ENCODE measurements at places on chromosomes 1 and 21.

DNA sequence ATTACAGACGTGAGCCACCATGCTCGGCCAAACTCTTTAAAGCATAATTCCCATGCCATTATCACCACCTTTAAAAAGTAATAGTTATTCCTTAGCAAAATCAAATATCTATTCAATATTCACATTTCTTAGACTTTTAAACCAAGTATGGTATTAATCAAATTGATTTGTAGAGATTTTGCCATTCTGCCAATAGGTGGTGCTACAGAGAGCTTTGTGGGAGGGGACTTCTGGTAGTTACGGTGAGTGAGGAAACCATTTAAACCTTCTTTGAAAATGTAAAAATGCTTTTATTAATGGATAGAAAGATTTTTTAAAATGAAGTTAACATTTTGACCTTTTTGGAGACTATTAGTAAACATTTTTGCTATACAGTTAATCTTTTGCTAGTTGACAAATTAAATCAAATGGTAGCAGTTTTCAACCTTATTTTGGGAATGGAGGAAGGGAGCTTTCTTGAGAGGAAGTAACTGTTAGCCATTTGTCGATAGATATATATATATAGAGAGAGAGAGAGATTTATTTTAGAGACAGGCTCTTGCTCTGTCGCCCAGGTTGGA lies 19.3 kb downstream of the IARS2 start:
- peak; percentile 39 for DNase-seq

- DNase-seq: no peak
These were observed 137.1 kb downstream of the AKT3 start for GRCh38 chr1:243712941-243713340.

DNA sequence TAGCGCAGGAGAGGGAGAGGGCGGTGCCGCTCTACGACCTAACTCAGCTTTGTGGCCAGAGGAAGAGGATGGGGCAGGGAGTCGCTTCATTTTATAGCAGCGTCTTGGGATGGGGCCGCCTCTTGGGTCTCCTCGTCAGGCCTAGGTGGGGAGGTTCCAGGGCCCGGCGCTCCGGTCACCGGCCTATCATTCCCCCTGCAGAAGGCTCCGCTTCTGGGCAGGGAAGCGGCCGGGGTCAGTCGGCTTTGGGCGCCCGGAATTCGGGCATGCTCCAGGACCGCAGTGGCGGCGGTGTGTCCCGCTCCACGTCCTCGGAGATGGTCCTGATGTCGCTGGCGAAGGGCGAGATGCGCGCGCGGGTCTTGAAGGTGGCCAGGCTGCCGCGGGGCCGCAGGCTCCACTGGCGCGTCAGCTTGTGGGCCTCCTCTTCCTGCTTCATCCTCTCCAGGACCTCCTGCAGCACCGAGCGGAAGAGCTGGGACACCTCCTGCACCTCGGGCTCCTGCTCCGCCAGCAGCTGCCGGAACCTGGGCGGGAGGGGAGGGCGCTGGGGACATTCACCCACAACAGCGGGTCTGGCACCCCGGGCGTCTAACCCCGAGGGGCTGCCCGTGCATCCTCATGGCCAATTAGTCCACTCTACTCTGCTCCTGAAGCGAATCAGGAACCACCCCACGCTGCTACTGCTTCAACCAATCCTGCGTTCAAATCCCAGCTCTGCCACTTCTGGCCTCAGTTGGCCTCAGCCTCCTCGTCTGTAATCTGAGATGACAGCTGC lies 13.0 kb downstream of the RD3 start:
- DNase-seq: no peak

GRCh38 chr1:109246141-109246551 lies 3.2 kb upstream of the CELSR2 start:
- no peak for DNase-seq

- no peak for DNase-seq
These were observed 80.6 kb downstream of the TBX19 start for GRCh38 chr1:168361252-168361651.

- no peak for DNase-seq
These were observed 155.9 kb downstream of the PLXNA2 start for GRCh38 chr1:208088319-208088718.

GRCh38 chr1:176893625-176894352 lies 270.7 kb downstream of the ASTN1 start:
- DNase-seq: no peak

DNA sequence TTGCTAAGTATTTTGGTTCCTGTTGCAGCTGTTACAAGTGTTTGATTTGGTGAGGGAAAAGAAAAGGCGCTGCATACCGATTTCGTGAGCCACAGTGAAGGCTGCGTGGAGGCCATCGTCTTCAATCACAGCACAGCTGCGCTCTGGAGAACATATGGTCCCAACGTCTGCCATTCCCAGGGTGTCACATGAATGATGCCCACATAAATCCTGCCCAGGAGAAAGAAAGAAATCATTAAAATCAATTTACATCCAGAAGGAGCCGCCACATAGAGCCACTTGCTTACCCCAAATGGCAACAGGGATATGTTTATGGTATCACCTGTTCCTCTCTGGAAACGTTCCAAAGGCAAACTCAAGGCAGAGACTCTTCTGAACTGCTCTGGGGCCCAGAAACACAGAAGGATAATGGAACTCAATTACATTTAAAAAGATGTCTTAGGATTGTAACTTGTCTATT lies 12.2 kb downstream of the ADAMTS5 start:
- peak; percentile 46 for DNase-seq

DNA sequence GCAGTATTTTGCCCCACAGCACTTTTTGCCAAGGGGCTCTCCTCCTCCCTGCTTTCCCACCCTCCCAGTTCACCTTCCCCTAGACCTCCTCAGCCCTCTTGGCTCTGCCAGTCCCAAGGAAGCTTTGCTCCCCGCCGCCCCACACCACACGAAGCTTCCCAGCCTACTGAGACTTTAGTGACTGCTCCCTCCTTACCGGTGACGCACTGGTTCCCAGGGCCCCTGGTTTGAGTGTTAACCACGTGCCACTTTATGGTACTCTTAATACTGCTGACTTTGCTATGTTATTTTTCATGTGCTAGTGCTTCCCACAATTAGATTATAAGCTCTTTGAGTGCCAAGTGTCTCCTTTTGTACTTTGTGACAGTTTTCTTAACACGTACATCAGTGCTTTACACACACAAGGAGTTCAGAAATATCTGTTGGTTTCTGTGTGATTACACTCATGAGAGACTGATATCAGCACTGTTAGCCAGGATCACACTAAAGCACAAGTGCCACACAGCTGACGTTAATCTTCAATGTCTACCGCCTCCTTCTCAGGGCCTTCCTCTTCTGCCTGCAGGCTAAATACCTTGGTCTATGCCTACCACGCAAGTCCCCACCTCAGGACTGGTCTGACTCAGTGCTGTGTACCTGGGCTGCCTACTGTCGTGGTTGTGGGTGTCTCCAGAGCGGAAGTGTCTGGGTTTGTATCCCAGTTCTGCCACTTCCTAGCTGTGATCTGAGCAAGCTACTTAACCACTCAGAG lies 61.0 kb downstream of the DNTTIP2 start:
- no peak for DNase-seq

DNA sequence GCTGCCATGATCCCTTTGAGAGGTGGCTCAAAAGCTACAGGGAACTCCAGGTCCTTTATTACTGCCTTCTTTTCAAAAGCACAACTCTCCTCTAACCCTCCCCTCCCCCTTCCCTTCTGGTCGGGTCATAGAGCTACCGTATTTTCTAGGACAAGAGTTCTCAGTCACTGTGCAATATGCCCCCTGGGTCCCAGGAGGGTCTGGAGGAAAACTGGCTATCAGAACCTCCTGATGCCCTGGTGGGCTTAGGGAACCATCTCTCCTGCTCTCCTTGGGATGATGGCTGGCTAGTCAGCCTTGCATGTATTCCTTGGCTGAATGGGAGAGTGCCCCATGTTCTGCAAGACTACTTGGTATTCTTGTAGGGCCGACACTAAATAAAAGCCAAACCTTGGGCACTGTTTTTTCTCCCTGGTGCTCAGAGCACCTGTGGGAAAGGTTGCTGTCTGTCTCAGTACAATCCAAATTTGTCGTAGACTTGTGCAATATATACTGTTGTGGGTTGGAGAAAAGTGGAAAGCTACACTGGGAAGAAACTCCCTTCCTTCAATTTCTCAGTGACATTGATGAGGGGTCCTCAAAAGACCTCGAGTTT lies 3.1 kb downstream of the BTG2 start:
- DNase-seq: no peak

DNA sequence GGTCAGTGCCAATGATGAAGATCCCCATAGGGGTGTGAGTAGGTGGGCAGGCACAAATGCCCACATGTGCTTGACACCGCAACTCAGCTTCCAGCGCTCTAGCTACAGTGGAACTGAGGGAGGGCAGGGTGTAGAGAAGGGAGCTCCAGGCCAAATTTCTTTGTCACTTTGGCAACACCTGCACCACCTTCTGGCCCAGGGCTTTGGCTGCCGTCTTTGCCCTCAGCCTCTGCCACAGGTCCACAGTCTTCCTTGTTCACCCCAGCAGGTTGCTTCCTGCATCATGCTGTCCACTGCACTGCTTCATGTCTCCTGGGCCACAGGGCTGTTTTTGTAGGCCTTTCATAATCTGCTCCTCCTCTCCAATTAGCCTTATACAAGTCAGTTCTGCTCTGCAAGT lies 20.4 kb upstream of the FMOD start:
- no peak for DNase-seq

- no peak for DNase-seq
These were observed 153.1 kb downstream of the ST6GALNAC3 start for GRCh38 chr1:76227621-76228020.

DNA sequence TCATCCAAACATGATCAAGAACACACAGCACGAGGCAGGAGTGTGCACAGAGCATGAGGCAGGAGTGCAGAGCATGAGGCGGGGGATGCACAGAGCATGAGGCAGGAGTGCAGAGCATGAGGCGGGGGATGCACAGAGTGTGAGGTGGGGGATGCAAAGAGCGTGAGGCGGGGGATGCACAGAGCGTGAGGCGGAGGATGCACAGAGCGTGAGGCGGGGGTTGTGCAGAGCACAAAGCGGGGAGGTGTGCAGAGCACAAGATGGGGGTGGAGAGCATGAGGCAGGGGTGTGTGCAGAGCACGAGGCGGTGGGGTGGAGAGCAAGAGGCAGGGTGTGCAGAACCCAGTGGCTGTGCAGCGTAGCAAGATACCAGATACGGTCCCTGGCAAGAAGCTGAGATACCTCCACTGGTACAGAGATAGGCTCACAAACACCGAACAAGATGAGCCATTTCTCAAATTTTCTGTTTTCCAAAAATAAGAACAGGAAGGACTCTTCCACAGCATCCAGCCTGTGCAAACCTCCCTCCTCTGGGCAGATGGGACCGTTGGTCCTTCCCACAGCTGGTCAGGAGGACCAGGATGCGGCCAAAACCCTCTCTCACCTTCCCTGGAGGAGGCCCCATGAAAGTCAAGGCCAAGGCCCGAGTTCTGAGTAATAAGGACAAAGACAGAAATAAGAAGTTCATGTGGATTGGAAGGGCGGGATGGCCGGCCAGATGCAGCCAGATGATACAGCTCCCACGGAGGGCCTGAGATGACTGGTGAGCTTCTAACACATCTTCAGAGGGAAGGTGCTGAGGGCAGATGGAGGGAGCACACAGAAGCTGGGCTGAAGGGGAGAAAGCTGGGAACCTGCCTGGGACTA lies 12.0 kb downstream of the SPATC1L start:
- no peak for DNase-seq

GRCh38 chr1:218553197-218553596 lies 208.1 kb downstream of the TGFB2 start:
- DNase-seq: peak; percentile 69

- DNase-seq: peak; percentile 2
These were observed 408.5 kb upstream of the NEGR1 start for GRCh38 chr1:72690871-72691270.

DNA sequence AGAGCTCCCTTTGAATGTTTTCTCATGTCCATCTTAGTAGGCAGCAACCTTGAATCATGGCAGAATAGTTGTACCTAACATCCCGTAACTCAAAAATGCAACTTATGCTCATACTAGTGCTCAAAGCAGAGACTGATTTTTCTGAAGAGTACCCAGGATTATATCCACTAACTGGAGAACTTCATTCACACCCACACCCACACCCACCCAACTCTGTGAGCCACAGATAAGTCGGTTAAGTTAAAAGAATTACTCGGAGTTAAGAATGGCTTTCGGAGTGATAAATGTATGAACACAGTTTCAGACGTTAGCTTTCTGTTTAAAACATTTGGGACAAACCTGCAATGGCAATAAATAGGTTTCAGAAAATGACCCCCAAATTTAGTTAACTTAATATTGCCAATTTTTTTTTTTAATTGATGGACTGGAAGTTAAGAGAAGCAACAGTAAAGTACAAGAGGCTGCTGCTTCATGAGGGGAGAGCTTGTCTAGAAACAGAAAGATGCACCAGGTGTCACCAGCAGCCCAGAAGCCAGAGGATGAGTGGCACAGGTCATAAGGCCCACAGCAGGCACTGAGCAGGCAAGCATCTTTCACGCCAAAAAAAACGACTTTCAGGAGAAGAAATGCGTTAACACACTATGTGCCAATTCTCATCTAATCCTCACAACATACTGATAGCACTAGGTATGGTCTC lies 48.4 kb upstream of the C1orf198 start:
- DNase-seq: no peak

DNA sequence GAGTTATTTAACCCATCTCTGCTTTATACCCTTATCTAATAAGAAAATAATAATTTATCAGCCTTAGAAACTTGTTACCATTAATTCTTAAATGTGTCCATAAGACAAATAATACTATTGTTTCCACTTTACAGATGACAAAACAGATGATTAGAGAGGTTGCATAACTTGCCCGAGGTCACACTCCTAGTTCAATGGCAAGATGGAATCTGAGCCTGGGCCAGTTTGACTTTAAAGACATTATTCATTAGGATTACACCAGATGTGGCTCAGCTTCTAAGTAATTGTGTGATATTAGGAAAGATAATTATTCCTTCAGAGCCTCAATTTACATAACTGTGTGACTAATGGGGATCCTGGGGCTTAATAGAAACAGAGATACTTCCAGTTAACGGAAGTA lies 42.3 kb upstream of the KCNK2 start:
- DNase-seq: no peak

DNA sequence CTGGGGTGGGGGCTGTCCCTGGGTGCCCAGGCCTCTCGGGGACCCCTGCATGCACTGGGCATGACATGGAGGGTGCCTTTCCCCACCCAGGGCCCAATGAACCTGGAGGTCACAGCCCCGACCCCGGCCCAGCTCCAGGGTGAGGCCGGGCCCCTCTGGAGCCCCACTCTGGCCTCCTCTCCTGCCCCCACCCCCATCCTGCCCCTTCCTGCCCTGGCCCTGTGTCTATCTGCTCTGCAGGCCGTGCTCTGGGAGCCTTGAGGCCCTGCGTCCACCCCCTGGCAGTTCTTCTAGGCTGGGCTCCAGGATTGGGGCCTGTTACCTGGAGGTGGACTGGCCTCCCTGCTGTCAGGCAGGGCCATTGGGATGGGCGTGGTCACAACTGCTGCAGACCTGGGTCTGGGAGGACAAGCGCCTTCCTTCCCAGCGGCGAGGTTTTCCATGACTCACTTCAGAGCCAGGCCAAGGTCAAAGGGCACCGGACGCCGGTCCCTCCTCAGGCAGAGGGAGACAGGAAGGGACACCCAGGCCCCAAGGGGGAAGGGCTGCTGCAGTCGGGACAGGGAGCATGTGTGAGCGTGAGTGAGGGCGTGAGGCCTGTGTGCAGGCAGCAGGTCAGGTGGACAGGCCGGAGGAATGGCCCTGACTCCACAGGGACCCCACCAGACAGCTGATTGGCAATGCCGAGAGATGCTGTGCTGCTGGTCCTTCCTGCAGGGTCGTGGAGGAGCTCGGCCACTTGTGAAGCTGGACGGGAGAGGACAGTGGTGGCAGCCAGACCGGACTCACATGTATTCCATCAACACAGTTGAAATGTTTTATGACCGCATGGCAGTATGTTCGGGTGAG lies 31.1 kb upstream of the POFUT2 start:
- DNase-seq: no peak

- DNase-seq: no peak
These were observed 60.4 kb upstream of the HAO2 start for GRCh38 chr1:119308130-119308700.
